Testis (tissue), 5 donors: ENCODE measurements at places on chromosomes 1 and 21.
A peak's percentile ranks its signal among the peaks of the same experiment; 100 is the strongest.

DNA sequence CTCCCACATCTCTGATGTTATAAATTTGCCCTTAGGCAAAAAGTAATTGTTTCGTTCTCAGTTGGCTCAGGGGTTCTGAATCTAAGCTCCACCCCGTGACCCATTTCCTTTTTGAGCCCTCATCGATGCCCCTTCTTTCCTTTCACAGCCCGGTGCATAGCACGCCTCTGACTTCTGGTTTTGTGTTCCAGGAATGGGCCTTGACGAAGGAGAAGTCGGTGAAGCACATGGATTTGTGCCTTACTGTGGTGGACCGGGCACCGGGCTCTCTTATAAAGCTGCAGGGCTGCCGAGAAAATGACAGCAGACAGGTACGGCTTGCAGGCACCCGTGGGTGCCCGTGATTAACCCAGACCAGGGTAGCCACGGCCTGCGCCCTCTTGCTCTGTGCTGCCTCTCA is 151.9 kb downstream of the PGBD5 start:
- H3K27ac ChIP-seq: no peak overlapping the region
- H3K4me1 ChIP-seq: no peaks in the 10 kb centered on the region

DNA sequence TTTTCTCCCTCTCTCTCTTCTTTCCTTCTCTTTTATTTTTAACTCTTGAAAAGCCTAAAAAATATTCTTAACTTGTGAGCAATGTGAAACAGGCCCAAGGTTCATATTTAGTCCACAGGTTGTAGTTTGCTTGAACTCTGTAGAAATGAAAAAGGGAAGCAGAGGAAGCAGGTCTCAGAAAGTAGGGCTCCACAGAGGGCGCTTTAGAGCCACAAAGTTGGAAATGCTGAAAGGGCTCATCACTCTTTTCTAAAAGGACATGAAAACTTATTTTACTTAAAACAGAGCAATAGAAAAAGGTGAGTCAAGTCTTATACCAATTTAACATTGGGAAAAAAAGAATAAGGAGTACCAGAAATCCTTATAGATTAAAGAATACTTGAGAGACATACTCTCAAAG is 247.0 kb downstream of the USP25 start:
- no peaks in the 10 kb centered on the region for H3K4me1 ChIP-seq
- no peaks in the 10 kb centered on the region for H3K36me3 ChIP-seq
- no peak overlapping the region for H3K4me3 ChIP-seq
- no peaks in the 10 kb centered on the region for H3K27me3 ChIP-seq
- no peak for DNase-seq

GRCh38 chr1:24102961-24103360 is 9.0 kb downstream of the MYOM3 start:
- peaks cover 34% of the 10 kb centered on the region for H3K4me1 ChIP-seq
- peak; percentile 68 for DNase-seq
- H3K27ac ChIP-seq: no peak overlapping the region
- H3K27me3 ChIP-seq: no peaks in the 10 kb centered on the region
- no peaks in the 10 kb centered on the region for H3K36me3 ChIP-seq
- no peak overlapping the region for H3K4me3 ChIP-seq

- no peak overlapping the region for H3K4me3 ChIP-seq
- DNase-seq: no peak
- H3K27me3 ChIP-seq: no peaks in the 10 kb centered on the region
- no peaks in the 10 kb centered on the region for H3K36me3 ChIP-seq
- H3K4me1 ChIP-seq: no peaks in the 10 kb centered on the region
These were observed 732.3 kb downstream of the NCAM2 start for GRCh38 chr21:21730512-21730911.
